Fibroblast of mammary gland (primary cell): ENCODE measurements at places on chromosomes 13 and 19.
A peak's percentile ranks its signal among the peaks of the same experiment; 100 is the strongest.

DNA sequence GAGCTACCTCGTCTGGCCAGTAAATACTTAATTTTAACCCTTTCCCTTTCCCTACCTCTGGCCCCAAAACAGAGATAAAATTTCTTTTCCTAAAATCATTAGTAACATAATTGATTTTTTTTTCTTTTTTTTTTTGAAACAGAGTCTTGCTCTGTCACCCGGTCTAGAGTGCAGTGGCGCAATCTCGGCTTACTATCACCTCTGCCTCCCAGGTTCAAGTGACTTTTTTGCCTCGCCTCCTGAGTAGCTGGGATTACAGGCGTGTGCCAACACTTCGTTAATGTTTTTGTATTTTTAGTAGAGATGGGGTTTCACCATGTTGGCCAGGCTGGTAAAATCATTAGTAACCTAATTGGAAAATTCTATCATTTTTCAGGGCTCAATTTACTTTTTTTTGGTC lies 10.4 kb upstream of the TRIM13 start:
- DNase-seq = no peak

GRCh38 chr19:35063940-35064818 lies 22.7 kb downstream of the HPN start:
- peak; percentile 77 for DNase-seq

- DNase-seq = no peak
Observed at GRCh38 chr19:6802336-6803035, 30.0 kb downstream of the VAV1 start.

GRCh38 chr13:74129500-74130191 lies 4.6 kb downstream of the KLF12 start:
- peak; percentile 52 for DNase-seq

DNA sequence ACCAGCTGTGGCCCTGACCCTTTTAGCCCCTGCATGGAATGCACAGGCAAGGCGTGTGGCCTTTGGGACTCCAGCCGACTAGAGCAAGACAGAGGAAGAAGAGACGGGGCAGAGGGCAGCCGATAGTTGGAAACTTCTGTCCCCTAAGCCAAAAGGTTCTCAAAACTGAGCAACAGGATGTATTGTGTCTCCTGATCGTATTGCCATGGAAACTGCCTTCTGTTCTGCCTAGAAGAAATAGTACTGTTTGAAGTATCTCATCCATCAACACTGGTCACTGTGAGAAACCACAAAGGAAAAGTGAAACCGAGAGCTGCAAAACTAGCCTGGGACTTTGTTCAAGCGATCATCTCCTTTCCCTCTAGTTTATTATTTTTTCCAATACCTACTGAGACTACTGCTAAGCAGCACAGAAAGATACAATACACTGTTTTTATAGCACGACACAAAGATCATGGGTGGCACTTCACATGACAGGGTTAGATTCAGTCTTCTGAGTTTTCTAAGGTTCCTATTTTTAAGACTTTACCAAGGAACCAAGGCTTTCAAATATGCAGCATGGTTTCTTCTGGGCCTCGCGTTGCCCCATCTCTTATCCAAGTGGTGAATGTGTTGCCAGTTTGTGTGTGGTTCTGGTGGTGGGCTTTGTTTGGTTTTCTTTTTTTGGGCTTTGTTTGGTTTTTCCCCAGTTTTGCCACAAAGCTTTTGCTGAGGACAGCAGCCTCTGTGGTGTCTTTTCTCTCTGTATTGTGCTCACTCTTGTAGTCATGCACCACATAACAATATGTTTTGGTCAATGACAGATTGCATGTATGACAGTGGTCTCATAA lies 49.3 kb upstream of the GPR183 start:
- peak; percentile 89 for DNase-seq

DNA sequence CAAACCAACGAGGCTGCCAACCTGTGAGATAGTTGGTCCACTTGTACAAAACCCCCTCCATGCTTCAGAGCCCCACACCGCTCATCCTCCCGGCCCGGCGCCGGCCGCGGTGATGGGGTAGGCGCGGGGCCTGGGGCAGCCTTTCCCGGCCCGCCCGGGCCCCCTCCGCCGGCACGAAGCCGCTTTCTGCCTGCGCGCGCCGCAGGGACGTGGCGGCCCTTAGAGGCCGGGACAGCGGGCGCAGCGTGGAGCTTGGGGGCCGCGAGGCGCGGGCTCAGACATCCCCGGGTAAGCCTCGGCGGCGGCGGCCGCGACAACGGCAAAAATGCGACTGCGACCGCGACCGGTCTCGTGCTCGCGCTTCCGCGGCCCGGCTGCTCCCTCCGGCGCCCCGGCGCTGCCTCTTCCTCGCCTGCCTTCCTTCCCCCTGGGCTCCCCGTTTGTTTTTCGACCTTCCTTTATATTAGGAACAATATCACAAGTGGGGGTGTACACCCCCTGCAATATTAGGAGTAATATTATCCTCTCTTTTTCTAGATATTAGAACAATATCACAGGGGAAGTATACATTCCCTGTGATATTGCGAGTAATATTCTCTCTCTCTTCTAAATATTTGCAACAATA lies 53.9 kb upstream of the CEACAM21 start:
- no peak for DNase-seq

GRCh38 chr13:33331962-33332361 lies 46.4 kb upstream of the STARD13 start:
- no peak for DNase-seq

DNA sequence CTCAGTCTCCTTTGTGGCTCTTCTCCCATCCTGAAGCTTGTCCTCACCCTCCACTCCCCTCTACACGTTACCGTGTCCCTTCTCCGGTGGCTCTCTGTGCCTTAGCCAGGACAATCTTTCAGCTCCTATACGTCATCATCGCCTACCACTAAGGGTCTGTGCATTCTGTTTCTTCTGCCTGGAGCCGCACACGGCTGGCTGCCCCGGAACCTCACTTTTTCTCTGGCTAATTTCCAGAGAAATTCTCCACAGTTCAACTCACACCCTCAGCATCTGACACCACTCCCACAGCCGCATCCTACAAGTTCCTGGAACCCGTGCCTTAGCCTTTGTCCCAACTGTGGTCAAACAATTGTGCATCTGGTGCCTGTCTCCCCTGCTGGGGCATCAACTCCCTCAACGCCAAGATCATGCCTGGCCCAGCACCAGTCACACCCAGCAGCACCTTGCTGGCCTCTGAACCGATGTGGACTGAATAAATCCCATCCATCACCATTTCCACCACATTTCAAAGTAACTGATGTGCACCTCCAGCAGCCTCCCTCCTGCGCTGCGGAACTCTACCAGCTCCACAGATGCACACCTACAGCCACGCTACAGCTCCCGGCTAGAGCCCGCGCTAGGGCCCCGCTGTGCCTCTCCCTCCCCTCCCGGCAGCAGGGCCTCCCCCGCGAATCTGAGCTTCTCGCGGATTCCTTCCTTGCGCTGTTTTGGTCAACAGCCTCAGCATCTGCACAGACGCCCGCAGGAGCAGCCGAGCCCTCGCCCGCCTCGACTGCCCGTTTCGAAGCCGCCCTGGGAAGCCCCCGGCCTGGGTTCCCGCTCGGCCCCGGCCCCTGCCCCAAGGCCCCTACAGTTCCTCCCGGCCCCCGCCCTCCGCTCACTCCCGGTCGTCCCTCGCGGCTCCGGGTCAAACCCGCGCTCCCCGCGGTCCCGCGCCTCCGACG lies 689 bp downstream of the DCUN1D2 start:
- peak; percentile 37 for DNase-seq

DNA sequence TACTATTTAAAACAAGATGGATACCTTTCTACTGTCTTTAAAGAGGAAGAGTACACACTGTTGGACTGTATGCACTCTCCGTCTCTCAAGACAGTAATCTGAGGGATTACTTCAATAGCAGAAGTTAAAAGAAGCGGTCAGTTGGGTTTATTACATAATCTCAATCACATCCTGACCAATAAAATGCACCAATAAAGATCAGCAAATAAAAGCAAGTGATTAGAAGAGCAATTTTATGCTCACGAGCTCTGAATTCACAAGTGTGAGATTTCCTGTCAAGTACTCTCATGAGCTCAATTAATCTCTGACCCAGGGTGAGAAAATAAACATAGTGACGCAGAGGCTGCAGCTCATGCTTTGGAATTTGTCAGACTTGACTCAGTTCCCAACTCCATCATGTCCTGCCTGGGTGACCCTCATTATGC lies 12.2 kb downstream of the ABCC4 start:
- DNase-seq = no peak

GRCh38 chr19:40549007-40549708 lies 27.5 kb upstream of the SHKBP1 start:
- DNase-seq = peak; percentile 40

DNA sequence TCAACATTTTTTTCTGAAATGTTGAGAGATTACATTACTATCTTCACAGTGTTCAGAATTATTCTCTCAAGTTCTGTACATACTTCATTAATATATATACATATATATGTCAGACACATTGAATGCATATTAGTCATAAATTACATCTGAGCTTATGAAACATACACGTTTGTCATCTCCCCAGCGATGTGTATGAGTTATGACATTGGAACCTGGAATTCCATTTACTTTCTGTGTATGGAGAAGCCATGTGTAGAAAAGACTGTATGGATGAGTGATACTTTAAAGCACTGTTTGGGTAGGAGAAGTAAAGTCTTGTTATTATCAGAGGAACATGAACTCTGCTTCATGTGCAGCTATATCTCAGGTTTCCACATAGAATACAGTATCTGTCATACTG lies 167.2 kb downstream of the FGF14 start:
- DNase-seq = peak; percentile 24

GRCh38 chr19:48367855-48368254 lies 3.7 kb downstream of the SYNGR4 start:
- no peak for DNase-seq

GRCh38 chr19:19120308-19121231 lies 17.7 kb downstream of the TMEM161A start:
- DNase-seq = peak; percentile 71

GRCh38 chr13:85693889-85694511 lies 105.2 kb downstream of the SLITRK6 start:
- no peak for DNase-seq

DNA sequence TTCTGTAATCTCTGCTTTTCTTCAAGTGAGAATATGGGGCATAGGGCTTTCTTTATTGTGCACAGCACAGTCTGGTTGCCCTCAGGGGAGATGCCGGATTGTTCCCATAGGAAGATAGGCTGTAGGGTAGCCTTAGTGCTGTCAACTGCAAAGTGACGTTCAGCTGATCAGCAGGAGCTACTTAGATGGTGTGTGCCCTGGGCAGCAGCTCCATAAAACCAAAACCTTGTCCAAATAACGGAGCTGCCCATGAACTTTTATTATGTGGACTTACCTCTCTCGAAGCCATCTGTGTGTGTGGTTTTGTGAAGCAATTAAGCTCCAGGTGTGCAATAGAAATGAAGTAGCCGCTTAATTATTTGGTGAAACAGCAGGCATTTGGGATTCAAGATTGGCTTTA lies 120.0 kb upstream of the RNF113B start:
- DNase-seq = no peak

- no peak for DNase-seq
Observed at GRCh38 chr19:18993115-18993514, 40.2 kb downstream of the SUGP2 start.

DNA sequence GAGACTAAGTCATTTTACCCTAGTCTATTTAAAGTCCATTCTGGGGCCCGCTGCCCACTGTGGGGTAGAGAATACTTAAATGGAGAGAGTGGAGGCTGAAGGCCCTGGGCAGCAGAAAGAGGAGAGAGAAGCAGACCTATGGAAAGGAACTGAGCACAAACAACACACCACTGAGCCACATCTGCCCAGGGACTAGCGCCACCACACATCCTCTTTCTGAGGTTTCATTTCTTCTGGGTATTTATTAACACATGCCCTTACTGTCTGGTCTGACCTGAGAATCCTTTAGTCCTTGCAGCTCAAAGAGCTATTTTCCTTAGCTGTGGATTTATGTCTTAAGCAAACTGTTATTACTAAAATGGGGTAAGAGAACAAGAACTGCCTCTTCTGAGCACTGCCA lies 154.0 kb downstream of the NALCN start:
- DNase-seq = no peak

- DNase-seq = no peak
Observed at GRCh38 chr19:1116726-1117581, 13.2 kb downstream of the GPX4 start.

DNA sequence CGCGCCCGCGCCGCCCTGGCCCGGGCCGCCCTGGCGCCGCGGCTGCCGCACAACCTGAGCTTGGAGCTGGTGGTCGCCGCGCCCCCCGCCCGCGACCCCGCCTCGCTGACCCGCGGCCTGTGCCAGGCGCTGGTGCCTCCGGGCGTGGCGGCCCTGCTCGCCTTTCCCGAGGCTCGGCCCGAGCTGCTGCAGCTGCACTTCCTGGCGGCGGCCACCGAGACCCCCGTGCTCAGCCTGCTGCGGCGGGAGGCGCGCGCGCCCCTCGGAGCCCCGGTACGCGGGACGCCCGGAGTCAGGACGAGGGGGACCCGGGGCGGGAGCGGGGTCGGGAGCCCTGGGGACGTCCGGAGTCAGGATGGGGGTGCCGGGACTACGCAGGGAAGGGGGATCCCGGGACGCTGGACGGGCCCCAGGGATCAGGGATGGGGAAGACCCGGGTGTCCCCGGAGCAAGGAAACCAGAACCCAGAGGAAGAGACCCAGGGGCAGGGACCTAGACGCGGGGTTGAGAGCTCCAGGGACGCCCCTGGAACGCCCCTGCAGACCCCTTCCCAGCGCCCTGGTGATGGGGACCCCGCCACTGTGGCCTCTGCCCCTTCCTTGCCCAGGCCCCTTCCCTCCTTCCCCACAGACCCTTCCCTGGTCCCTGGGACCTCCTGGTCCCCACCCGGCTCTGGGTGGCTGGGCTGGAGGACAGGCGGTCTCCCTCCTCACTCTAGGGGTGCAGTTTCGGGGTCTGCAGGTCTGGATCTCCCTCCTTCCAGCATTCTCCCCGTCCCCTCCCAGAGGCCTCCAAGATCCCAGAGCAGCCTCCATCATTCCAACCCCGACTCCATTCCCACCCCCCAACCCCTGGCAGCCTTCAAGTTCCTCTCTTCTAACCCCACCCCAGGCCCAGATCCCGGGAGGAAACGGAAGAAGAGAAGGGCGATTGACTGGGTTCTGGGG lies 645 bp downstream of the GRIN3B start:
- no peak for DNase-seq

DNA sequence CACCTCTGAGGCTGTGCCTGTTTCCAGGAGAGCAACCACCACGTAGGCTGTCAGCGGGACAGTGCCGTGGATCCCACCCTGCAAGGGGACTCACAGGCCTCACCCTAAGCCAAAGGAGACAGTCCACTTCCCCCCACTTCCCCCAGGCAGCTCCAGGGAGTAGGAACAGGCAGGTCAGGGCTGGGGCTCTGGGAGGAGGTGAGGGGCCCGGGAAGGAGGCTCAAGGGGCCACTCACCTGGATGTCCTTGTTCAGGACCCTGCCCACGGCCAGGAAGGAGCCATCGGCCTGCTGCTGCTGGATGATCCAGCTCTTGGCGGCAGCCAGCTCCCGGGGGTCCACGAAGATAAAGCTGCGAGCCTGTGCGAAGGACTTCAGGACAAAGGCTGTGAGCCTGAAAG lies 25.6 kb downstream of the F2RL3 start:
- no peak for DNase-seq
